Transverse colon (tissue), 4 donors: ENCODE measurements at places on chromosomes 7 and 10. TPM values are rescaled to one million over a fixed set of nuclear protein-coding genes. Genes with fewer than 3 reads are reported as not detected.

The MSMB gene
- total RNA-seq: not detected

The CTNNA3 gene
- 2.1 TPM for total RNA-seq

The INSYN2A gene
- not detected for total RNA-seq

The NPSR1 gene
- 9.7 TPM for total RNA-seq

The LIPF gene
- total RNA-seq: not detected

- no peak for DNase-seq
Measured at GRCh38 chr7:103773726-103774125, 215.7 kb downstream of the RELN start.

GRCh38 chr10:73759512-73760115 is 15.4 kb downstream of the SEC24C start:
- DNase-seq: peak; percentile 43

DNA sequence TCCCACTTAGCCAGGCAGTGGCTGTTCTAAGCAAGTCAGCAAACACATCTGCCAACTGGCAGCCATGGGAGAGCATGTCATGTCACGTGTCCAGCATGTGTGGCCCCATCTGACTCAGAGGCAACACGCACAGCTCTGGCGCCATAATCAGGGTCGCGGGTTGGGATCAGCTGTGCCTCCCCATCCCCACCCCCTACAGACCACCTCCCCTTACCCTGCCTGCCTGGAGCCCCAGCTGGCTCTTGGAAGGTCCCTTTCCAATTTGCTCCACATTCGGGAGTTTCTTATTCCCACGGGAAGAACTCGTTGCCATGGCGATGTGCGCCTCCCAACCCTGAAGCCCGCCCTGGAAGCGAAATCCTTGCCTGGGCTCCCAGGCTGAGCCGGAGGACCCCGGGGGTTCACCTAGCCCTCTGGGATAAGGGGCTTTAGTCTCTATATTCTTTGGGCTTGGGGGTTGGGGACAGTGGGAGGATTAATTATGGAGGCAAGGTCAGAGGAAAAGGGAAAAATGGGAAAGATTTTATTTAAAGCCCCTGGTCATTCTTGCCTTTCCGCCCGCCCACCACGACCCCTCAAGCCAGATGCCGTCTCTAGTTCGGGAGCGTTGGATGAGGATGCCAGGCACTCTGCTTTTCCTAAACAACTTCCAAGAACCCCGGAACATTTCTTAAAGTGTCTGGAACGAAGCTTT is 283.7 kb downstream of the ZEB1 start:
- DNase-seq: peak; percentile 58

DNA sequence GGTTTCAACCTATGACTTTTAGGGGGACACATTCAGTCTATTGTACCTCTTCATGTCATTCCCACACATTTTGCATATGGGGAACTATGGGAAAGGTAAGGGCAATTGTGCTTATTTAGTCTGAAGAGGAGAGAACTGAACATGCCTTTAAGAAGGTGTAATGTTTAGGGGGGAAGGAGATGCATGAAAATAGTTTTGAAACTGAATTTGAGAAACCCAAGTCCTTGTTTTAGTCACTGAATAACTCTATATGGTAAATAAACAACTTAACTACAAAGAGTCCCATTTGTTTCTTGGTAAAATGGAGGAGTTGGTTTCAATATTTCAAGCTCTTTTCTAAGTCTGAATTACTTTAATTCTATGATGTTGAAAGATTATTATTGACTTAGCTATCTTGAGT is 166.1 kb downstream of the DNAJB9 start:
- no peak for DNase-seq

GRCh38 chr10:86547296-86547695 is 25.7 kb upstream of the WAPL start:
- DNase-seq: no peak

GRCh38 chr10:92202536-92202935 is 88.3 kb downstream of the CPEB3 start:
- DNase-seq: no peak

DNA sequence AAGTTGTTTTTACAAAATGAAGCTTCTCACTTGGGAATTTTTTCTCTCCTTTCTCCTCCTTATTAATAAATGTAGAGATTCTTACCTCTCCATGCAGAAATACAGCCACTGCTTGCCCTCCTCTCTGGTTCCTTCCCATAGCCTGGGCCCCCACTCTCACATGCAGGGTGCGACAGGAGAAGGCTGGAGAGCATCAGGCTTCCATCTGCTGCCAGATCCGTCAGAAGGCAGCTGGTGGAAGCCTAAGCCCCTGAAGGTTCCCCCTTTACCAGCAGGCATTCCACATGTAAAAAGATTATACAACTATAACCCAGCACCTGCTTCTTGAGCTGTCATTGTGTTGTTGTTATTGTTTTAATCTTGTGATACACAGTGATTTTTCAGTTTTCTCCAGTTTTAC is 314.2 kb downstream of the LHFPL3 start:
- DNase-seq: no peak

DNA sequence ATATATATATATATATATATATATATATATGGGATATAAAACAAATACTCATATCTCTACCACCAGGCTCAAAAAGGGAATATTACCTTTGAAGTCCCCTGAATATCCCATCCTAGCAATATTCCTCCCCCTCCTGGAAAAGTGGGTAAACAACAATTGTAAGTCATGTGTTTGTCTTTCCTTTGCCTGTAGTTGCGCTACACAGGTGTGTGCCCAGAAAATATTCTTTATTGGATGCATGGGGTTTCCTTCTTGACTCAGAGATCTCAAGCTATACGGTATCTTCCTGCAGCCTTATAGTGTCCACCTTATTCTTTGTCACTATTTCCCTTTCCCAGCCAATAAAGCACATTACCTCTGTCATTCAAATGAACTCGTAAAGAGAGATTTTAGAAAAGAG is 54.2 kb downstream of the MET start:
- DNase-seq: no peak
